ENCODE measurements at places on chromosomes 6 and 20.

DNA sequence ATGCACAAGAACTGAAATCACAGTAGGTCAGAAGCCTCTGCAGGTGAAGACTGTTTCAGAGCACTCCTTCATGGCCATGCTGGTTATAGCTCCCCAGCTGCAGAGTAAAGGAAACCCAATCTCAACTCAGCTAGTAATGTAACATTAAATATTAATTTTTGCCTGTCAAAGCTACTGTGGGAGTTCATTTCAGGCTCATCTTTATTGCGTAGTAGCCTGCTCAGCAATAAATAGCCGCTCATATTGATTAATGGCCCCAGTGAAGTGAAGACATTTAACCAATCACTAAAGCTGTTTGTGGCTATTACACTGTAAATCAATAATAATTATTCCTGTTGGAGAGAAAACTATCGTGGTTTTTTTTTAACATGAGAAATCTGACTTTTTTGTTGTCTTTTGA is 101.7 kb downstream of the FRK start:
- no peaks in the 10 kb centered on the region for H3K4me1 ChIP-seq
- no peak for DNase-seq
- no peaks in the 10 kb centered on the region for H3K36me3 ChIP-seq
- no peak overlapping the region for H3K27ac ChIP-seq
- H3K4me3 ChIP-seq: no peak overlapping the region
- no peaks in the 10 kb centered on the region for H3K27me3 ChIP-seq

GRCh38 chr20:4435671-4436455 is 285.8 kb upstream of the PRND start:
- H3K36me3 ChIP-seq: no peaks in the 10 kb centered on the region
- no peak for DNase-seq
- H3K4me3 ChIP-seq: no peak overlapping the region
- H3K27me3 ChIP-seq: no peaks in the 10 kb centered on the region
- H3K4me1 ChIP-seq: peaks cover 3% of the 10 kb centered on the region

DNA sequence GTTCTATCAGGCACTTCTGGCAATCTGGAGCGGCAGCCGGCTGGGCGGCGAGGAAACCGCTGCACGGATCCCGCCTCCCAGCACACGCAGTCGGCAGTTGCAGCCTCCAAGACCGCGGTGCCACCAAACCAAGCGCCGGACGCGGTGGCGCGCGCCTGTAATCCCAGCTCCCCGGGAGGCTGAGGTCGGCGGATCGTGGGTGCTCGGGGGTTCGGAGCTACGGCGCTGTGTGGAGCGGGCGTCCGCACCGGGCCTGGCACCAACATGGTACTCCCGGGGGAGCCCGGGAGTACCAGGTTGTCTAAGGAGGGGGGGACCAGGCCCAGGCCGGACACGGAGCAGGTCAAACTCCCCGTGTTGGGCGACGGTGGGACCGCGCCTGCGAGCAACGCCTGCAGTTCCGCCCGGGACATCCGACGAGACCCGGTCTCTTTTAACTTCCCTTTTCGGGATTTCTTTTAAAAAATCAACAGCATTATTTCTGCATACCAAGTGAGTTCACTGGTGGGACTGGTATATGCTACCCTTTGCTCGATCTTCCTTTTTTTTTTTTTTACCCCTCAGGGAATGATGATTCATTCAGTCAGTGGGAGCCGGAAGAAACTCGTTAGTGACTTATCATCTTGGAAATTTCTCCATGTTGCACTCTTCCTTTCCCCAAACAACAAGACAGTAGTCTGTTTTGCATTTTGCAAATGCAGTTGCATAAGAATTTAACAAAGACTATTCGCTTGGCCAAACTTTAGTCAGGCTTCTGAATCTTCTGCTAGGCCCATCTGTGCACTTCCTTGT is 27.6 kb downstream of the ZNF311 start:
- DNase-seq: no peak
- no peaks in the 10 kb centered on the region for H3K36me3 ChIP-seq
- H3K4me3 ChIP-seq: no peak overlapping the region
- H3K27ac ChIP-seq: no peak overlapping the region
- H3K27me3 ChIP-seq: no peaks in the 10 kb centered on the region

DNA sequence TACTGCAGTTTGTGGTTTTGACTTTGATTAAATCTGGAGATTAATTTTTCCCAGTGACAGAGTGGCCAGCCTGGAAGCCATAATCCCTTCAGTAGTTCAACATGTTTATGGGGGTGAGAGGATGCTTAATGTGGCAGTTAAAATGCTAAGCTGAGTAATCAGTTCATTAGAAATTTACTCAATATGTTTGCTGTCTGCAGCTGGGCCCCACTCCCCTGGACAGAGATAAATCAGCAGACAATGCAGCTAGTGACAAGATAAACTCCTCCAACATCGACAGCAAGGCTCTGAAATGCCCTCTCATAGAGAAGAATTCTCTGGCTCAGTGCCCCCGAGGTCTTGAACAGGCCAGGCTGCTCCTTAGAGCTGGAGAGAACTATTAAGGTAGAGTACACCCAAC is 101.9 kb downstream of the LRFN2 start:
- no peak overlapping the region for H3K4me3 ChIP-seq
- H3K27me3 ChIP-seq: no peaks in the 10 kb centered on the region
- DNase-seq: no peak
- H3K4me1 ChIP-seq: no peaks in the 10 kb centered on the region
- no peaks in the 10 kb centered on the region for H3K36me3 ChIP-seq
- H3K27ac ChIP-seq: no peak overlapping the region

- H3K36me3 ChIP-seq: no peaks in the 10 kb centered on the region
- no peaks in the 10 kb centered on the region for H3K27me3 ChIP-seq
- no peak overlapping the region for H3K4me3 ChIP-seq
- no peaks in the 10 kb centered on the region for H3K4me1 ChIP-seq
These were observed 56.4 kb downstream of the NOX3 start for GRCh38 chr6:155399062-155399744.

DNA sequence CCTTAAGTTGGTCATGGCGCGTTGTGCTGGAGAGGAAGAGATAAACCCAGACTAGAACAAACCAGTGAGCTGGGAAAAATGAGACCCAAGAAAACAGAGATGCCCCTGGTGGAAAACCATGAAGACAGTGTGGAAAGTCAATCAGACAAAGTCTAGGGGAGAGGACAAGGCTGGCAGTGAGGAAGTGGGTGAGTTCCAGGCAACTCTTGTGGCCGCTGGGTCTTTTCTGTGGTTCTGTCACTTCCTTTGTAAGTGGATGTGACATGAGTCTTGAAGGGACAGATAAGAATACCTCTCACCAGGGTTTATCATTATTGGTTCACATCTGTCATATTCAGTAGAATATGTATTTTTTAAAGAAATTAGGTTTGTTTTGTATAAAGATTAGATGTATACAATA is 738.4 kb downstream of the DHX35 start:
- no peak overlapping the region for H3K4me3 ChIP-seq
- no peaks in the 10 kb centered on the region for H3K27me3 ChIP-seq
- no peak for DNase-seq

DNA sequence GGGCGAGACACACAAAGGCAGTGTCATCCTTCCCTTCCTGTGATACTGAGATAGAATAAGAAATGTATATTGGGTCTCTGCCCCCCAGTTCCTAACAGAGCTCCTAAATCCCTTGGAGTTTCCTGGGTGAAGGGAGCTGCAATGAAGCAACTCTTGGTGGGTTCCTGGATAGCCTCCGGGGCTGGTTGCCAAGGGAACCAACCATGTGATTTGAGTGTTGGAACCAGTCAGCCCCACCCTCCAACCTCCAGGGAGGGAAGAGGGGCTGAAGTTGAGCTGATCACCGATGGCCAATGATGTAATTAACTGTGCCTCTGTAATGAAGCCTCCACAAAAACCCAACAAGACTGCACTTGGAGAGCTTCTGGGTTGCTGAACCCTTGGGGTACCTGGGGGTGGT is 116.6 kb downstream of the SLC22A3 start:
- H3K27me3 ChIP-seq: no peaks in the 10 kb centered on the region
- no peaks in the 10 kb centered on the region for H3K36me3 ChIP-seq
- H3K4me1 ChIP-seq: no peaks in the 10 kb centered on the region
- H3K4me3 ChIP-seq: no peak overlapping the region
- H3K27ac ChIP-seq: no peak overlapping the region
- DNase-seq: no peak

- no peak overlapping the region for H3K4me3 ChIP-seq
- DNase-seq: no peak
- no peak overlapping the region for H3K27ac ChIP-seq
- H3K27me3 ChIP-seq: no peaks in the 10 kb centered on the region
These were observed 31.4 kb downstream of the TMEM181 start for GRCh38 chr6:158591134-158591809.

GRCh38 chr6:167470836-167471547 is 146.1 kb downstream of the TTLL2 start:
- H3K36me3 ChIP-seq: no peaks in the 10 kb centered on the region
- H3K4me3 ChIP-seq: no peak overlapping the region

All from mesendoderm (in vitro differentiated cells).